ENCODE measurements at places on chromosomes 11 and 22.

DNA sequence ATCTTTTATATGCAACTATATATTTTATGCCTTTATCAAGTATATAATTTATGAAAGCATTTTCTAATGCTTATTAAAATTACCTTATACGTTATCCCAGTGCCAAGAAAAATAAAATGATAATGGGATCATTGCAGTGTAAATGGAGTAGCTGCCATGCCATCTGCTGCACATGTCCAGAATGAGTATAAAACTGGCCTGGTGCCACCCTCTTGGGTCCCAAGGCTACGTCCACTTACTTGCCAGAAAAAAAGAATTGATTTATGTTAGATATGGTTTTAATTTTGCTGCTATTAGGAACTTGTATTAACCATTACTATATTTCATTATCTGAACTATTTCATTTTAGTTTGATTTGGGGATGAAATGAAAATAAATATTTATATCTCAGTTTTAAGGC is 1127.1 kb upstream of the CNTN5 start:
- no peak for DNase-seq

DNA sequence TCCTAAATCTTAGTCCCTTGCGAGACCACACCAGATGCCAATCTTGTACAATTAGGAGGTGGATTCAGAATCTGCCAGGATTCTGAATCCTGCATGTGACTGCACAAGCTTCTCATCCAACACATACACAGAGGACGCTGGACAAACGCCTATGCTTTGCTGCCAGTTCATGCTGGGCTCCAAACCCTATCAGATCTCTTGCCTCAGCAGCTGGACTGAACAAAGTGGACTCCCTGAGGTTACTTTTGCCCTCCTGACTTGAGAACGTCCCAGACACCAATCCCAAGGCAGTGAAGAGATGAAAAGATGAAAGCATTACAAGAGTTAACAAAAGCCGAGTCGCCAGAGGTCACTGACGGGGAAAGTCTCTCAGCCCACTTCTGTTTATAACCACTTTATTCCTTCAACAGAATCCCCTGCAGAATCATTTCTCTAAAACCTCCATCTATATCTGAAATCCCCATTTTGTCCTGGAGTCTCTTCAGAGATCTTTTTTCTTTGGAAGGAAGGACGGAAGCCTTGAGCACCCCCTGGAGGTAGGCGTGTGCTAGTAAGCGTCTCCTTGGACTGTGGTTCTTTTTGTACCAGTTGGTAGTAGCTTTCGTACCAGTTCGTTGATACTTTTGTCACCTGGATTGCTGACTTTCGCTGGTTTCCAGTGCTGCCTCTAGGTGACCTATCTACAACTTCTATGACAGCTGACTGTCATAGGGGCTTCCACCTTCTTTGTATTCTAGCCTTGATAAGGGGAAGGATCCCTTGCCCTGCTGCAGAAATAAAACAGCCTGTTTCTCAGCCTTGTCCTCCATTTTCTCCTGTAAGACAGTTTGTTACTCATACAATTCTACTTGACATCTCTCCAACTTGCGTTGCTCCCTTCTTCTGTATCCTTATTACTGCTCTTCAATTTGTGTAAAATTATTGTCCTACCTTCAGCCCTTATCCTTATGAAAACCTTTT is 26.1 kb upstream of the EED start:
- DNase-seq = peak; percentile 74

- no peak for DNase-seq
Measured at GRCh38 chr22:49994361-49995040, 18.1 kb downstream of the IL17REL start.

DNA sequence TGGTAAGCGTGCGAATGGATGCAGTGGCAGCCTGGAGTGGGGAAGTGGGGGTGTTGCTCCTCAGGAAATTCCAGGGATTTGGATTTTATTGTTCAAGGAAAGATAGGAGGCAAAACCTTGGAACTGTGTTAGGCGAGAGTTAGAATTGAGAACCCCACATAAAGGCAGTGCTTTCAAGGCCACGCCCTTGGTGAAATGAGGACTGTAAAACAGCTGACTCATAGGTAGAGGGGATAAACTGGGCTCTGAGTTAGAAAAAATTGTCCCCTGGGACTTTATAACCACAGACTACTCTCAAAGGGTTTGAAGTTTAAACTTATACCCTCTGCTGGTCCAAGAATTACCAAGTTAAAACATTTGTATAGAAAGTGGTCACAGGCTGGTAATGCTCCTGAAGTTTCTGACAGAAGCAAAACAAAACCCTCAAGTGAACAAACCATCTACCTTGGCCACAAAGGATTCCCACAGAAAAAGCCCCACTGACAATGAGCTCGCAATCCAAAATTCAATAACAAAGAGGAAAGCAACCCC is 250.3 kb upstream of the TBCEL start:
- DNase-seq = peak; percentile 14

DNA sequence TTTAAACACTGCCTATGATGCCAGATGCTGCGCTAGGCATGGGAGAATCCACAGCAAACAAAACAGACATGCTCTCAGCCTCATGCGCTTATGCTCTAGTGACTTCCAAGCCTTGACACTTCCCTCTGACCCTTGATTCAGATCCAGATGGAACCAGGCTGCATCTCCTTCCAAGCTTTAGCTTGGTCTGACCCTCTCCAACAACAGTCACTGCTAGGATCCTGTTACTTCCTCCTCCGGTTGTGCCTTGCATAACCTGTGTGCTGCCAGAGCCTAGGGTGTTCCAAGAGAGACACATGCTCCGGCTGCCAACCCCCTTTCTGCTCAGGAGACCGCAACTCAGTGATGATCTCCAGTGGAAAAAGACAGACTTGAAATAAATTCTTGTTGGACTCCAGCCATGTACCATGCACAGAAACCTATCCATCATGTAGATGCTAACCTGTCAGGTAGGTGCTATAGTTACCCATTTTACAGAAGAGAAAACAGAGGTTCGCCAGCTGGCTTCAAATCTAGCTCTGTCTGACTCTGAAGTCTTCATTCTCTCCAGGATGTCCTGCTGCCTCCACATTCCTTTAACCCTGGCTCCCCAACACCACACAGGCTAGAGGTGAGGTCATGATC is 136.3 kb upstream of the TEAD1 start:
- no peak for DNase-seq

- no peak for DNase-seq
Measured at GRCh38 chr22:48332438-48333322, 1495.0 kb downstream of the BRD1 start.

GRCh38 chr11:19691815-19692500 is 20.7 kb upstream of the NAV2 start:
- DNase-seq = no peak

DNA sequence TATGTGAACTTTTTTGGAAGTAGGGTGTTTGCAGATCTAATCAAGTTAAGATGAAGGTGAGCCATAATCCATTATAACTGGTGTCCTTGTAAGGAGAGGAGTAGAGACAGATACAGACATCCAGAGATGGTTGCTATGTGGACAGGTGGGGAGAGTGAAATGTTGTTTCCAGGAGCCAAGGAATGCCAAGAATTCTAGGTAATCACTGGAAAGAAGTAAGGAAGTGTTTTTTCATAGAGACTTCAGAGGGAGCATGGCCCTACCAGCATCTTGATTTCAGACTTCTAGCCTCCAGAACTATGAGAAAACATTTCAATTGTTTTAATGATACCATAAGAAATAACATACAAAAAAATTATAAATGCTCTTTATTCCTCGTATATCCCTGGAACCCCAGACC is 320.5 kb upstream of the ANO3 start:
- DNase-seq = no peak

- no peak for DNase-seq
Measured at GRCh38 chr11:9176550-9176949, 85.2 kb upstream of the SCUBE2 start.

- no peak for DNase-seq
Measured at GRCh38 chr11:72230764-72231365, 6.3 kb downstream of the INPPL1 start.

GRCh38 chr11:69744435-69744834 is 30.7 kb downstream of the FGF4 start:
- DNase-seq = peak; percentile 7

GRCh38 chr11:75964071-75964470 is 149.1 kb downstream of the UVRAG start:
- DNase-seq = no peak

DNA sequence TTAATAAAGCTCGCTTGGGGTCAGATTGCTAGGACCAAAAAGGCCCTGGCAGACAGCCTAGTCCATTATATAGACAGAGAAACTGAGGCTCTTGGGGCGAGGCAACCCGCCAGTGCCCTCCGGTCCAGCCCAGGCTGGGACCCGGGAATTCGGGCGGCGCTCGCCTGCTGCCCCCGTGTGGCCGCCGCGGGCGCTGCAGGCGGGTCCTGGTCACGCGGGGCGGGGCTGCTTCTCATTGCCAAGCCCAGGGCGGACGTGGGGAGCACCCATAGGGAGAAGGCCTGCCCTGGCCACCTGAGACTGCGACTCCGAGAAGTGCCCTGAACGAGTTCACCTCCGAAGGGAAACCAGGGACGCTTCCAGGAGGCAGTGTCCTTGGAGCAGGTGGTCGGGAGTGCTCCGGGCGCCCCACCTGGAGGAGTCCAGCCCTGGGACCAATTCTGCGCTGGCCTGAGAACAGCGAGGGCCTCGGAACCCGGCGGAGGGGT is 36.0 kb upstream of the CSNK1E start:
- DNase-seq = peak; percentile 13

DNA sequence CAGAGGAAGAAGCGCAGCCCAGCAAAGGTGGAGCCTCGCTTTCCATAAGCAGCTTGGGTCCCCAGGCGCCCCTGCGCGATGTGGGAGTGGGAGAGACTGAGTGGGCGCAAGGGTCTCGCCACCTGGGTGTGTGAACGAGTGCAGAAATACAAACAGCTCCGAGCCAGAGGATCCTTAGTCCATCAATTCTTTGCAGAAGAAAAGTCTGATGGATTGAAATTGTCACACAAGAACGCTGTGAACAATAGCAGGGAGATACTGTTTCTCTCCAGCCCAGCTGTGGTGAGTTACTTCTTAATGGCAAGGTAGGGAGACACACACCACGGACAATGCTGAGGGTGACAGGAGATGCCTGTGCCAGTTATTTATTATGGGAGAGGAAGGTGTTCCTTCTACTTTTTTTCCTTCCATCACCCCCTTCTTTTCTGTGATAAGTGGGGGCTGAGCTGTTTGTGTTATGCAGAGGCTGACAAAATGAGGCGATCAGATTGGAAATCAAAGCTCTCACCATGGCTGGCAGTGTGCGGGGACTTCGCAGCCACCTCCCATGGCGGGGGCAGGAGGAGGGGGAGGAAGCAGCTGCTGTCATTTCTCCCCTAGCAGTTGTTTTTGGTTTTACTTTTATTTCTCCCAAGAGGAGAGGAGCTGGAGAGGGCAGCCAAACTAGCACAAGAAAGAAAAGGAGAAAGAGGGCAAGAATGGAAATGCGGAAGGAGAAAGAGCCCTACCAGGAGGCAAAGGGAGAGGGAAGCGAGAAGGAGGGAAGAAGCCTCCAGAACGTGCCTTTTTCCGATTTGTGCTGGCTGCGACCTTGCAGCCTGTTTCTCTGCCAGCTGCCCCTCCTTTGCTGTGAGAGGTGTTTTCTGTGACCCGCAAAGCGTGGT is 755.8 kb downstream of the NTM start:
- DNase-seq = no peak

DNA sequence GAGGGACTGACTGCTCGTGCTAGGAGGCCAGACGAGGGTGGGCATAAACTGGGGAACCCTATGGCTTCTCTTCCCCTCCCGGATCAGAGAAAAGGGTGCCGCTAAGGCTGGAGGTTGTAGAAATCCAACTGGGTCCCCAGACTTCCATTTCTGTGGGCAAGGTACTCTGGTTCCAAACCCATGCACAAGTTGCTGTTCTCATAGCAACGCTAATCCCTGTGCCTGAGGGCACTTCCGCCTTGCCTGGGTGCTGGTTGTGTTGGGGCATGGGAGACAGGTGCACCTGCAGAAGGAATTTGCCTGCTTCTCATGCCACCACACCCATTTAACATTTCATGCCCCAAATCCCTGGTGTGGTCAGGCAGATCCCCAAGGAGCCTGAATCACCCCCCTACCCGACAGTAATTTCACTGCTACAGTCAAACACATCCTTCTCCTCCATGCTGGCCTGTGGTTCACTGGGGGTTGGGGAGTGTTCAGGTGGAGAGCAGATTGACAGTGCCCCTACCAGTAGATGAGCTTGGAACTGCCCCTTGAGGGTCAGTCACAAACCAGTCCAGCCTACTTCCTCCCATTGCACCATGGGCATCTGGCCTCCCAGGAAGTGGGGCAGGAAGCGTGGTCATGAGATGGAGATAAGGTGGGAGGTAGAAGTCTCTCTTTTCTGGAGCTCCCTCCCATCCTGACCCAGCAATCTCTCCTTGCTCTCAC is 1.2 kb downstream of the C2CD2L start:
- no peak for DNase-seq

DNA sequence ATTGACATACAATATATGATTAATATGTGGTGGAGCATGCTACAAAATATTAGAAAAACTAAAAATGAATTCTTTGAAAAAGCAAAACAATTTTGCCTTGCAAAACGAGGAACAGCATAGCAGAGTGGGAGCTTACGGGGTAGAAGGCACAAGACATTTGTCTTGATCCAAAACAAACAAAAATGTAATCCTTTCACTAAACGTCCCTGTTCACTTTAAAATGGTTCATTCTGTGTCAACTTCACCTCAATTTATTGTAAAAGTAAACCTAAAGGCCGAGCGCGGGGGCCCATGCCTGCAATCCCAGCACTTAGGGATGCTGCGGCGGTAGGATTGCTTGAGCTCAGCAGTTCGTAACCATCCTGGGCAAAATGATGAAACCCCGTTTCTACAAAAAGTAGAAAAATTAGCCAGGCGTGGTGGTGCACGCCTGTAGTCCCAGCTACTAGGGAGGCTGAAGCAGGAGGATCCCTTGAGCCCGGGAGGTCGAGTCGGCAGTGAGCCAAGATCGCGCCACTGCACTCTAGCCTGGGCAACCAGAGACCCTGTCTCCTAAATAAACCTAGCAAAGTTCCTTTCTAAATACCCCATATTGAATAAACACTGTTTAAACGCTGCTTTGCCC is 2.0 kb downstream of the PRDM10 start:
- DNase-seq = no peak

DNA sequence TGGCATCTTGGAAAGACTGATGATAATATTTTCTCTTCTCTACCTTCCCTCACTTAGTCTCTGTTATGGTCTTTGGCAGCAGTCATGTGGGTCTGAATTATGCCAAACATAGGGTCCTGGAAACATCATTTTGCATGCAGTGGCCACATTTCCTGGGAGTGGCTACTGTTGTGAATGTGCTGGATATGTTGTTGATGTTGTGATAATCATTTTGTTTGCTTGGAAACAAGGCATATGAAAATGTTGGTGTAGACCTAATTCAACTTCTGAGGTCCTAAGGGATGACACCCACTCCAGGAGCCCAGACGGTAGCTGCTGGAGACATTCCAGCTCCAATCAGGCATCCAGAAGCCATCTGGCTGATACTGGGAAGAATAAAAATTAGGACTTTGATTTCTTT is 109.7 kb downstream of the DCDC1 start:
- no peak for DNase-seq

- DNase-seq = no peak
Measured at GRCh38 chr11:17141156-17141555, 63.7 kb upstream of the RPS13 start.

DNA sequence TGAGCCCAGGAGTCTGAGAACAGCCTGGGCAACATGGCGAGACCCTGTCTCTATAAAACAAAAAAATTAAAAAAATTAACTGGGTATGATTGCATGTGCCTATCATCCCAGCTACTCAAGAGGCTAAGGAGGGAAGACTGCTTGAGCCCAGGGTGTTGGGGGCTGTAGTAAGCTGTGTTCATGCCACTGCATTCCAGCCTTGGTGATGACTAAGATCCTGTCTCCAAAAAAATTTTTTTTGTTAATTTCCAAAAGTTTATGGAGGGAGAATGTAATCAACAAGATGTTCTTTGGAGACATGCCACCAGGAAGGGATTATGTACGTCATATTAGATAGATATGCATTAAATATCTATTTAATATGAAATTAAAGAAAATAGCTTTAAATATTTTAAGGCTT is 267.5 kb downstream of the SBF2 start:
- no peak for DNase-seq
